ENCODE measurements at places on chromosomes 13 and 19. TPM values are rescaled to one million over a fixed set of nuclear protein-coding genes. Genes with fewer than 3 reads are reported as not detected.

DNA sequence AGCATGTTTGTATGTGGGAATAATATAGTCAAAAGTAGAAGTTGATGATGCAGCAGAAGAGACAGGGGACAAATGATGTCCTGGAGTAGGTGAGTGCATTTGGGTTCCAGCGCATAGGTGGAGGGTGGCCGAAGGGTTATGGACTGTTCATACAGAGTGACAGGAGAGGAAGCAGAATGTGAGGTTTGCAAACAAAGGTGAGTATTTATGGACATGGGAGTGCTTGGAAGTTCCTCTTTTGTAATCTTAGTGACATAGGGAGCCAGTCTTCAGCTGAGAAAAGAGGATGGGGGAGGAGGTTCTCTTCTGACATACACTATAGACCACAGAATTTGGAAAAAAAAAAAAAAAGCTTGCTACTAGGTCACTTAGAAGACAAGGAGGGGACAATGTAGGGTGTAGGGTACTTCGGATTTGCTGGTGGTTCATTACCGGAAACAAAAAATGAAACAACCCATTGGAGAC lies 331.6 kb downstream of the DLEU7 start:
- no peak for DNase-seq

DNA sequence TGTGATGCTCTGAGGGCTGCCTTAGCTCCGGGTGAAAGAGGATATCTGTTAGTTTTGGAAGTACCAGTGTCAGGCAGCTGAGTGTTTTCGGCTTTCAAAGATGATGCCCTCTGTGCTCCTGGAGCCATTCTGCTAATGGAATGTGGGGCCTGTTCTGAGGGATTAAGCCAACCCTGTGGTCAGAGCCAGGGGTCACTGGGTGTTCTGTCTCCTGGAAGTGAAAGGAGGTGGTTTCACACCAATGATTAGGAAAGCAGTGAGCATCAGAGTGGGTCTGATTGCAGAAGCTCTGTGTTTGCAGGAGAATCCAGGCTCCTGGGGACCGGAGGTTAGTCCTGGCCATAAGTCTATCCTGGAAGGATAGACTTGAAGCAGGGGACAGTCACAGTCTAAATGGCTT lies 94.6 kb downstream of the UQCRFS1 start:
- no peak for DNase-seq

DNA sequence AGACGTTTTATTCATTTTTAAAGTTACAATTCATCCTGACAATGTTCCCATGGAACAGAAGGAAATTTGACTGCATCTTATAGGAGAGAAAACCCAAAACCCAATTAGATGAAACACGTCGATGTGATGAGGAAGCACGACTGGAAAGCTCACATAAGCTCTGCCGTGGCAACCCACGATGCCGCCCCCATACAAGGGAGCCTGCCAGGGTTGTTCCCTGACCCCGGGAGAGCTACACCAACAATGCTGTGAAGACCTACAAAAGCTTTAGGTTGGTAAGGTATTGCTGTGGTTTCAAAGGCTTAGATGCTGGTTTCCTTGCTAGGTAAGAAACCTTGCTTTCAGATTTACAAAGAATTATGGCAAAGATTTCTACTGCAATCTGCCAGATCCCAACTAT lies 393.1 kb downstream of the KLF12 start:
- no peak for DNase-seq

DNA sequence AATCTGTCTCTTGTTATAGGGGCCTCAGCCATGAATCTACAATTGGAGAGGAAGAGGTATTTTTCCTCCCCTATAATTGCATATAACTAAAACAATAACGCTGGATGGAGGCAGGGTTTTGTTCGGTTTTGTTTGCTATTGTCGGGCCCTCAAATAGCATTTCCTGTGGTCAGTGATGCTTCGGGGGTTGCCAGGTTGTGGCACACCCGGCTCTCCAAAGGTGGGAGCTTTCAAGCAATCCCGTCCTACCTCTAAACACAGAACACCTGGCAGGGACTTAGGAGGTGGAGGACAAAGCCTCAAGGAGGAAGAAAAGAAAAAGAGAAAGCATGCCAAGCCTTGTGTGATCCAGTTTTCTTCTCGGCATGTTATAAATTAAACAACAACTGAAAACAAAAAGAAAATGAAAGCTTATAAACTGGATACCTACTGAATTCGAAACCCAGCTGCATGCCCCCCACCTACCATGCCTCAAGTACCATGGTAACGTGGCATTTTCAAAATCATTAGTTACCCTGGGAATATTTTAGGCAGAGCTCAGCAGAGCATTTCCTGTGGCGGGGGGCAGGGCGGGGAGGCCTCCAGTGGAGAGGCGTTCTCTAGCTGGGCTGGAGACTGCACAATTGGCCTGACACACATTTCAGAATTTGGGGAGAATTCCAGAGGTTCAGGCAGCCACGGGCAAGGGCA lies 213.8 kb downstream of the DCLK1 start:
- DNase-seq, result no peak

Gene RASGRP4
- total RNA-seq, result 0.63 TPM

DNA sequence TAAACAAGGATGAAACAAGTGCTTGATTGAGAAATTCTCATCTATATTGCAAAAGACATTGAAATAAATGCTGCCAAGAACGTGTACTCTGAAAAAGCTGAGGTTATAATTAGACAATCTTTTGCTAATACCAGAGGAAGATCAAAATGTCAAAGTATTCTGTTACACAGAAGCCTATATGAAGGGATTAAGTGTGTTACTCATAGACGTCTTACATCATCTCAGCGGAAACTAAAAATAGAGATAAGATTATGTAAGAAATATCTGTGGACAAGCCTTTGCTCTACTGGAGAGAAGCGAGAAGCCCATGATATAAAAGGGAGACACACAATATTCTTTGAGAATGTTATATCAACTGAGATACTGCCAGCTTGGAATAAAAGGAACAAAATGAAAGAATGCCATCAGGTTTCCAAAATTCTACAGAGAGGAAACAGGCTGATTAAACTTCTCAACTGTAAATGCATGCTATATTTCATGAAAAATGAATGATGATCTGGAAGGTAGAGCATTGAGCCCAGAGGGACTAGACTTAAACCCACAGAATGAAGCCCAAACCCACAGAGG lies 699.0 kb downstream of the GPC5 start:
- no peak for DNase-seq

Gene B3GNT8
- 0.41 TPM for total RNA-seq

Gene NCCRP1
- not detected for total RNA-seq

GRCh38 chr13:113210833-113211232 lies 1.4 kb downstream of the CUL4A start:
- DNase-seq, result no peak

DNA sequence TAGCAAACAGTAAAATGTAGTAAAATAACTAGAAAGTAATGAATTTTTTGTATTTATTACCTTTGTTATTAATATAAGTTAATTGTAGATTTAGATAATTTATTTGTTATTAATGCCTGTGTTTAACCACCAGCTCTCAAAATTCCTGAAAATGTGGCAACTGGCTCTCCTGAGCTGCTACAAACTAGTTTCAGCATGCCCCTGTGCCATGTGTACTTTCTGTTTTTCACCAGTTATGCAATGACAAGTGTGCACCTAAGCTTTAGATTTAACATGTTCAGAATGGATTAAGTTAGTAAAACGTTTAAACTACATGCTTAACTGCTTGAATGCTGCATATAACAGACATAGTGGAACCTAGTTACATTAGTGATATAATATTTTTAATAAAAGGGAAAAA lies 88.1 kb downstream of the POSTN start:
- DNase-seq, result no peak

DNA sequence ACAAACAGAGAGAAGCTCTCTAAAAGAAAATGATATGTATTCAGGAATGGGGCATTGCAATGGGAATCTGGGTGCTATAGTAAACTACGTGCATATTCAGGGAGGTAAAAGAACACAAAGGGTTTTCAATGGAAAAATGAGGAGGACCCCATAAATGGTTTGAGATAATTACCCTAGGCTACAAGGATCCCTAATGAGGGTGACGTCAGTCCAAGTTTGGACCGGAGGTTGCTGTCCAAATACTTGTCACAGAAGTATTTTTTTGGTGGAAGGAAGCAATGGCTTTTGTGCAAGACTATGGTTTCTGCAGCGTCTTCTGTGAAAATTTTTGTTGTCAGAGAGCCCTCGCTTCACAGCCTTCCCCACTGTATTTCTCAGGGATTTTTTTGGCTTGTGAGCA lies 995 bp upstream of the CEACAM18 start:
- DNase-seq, result no peak

Gene ATP4A
- 1.6 TPM for total RNA-seq

DNA sequence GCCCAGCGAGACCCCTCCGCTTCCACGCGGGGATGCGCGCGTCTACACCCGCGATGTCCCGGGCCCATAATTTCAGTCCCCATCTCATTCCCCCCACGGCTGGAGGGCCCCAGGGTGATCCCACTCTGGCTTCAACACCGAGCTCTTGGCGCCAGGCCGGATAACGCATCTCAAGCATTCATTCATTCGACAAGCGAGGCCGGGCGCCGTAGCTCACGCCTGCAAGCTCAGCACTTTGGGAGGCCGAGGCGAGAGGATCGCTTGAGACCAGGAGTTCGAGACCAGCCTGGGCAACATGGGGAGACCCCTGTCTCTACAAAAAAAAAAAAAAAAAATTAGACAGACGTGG lies 5.9 kb downstream of the ANGPTL6 start:
- DNase-seq, result peak; percentile 19
